Mucosa of descending colon (tissue), 3 donors: ENCODE measurements at places on chromosomes 16 and 17. TPM values are rescaled to one million over a fixed set of nuclear protein-coding genes. Genes with fewer than 3 reads are reported as not detected.

The ELMO3 gene
- 25.4 TPM for total RNA-seq

The SMPD3 gene
- total RNA-seq: 62.3 TPM

The EPX gene
- not detected for total RNA-seq

The SLC16A6 gene
- total RNA-seq: 0.34 TPM

The DNAH17 gene
- 0.17 TPM for total RNA-seq

The SEPTIN12 gene
- total RNA-seq: 1.1 TPM

The TNFRSF13B gene
- 1.4 TPM for total RNA-seq

The PIK3R6 gene
- total RNA-seq: 1.9 TPM

The HEATR9 gene
- total RNA-seq: not detected

The RNFT1 gene
- 32.3 TPM for total RNA-seq

The KRT33A gene
- not detected for total RNA-seq

The CMTM2 gene
- not detected for total RNA-seq

The SPATA32 gene
- 0.22 TPM for total RNA-seq

The UBALD2 gene
- 46.6 TPM for total RNA-seq

The HCRT gene
- total RNA-seq: not detected

The OTOA gene
- 0.36 TPM for total RNA-seq

The ERN1 gene
- 27.1 TPM for total RNA-seq

The OR3A2 gene
- 1.3 TPM for total RNA-seq

The ZFP3 gene
- total RNA-seq: 10.8 TPM

The SPIRE2 gene
- total RNA-seq: 84.2 TPM

The HS3ST3B1 gene
- total RNA-seq: 1.5 TPM

The ERN2 gene
- 154 TPM for total RNA-seq

The LCMT1 gene
- total RNA-seq: 55.7 TPM

The HOXB8 gene
- 4.2 TPM for total RNA-seq

The CA5A gene
- total RNA-seq: 0.05 TPM

The OTOP2 gene
- 15.3 TPM for total RNA-seq

The TCAP gene
- total RNA-seq: 1.5 TPM

The CD300LB gene
- total RNA-seq: 0.27 TPM

The TEKT5 gene
- total RNA-seq: 0.46 TPM

The GCGR gene
- total RNA-seq: 0.98 TPM

The C1QTNF8 gene
- not detected for total RNA-seq

The PABPN1L gene
- total RNA-seq: not detected

The PDE6G gene
- total RNA-seq: not detected

The AIPL1 gene
- total RNA-seq: not detected

The GNG13 gene
- 0.31 TPM for total RNA-seq

The CIBAR2 gene
- total RNA-seq: not detected

The SMARCE1 gene
- 72.0 TPM for total RNA-seq

The CFAP97D1 gene
- total RNA-seq: not detected

The CHD9NB gene
- total RNA-seq: 5.3 TPM

The MMP25 gene
- 0.69 TPM for total RNA-seq

The DRC7 gene
- not detected for total RNA-seq

The WNT3 gene
- total RNA-seq: 0.41 TPM

The SOST gene
- not detected for total RNA-seq

The MYH13 gene
- not detected for total RNA-seq

The HOXB7 gene
- 29.1 TPM for total RNA-seq

The GPR142 gene
- total RNA-seq: not detected

The KRT25 gene
- not detected for total RNA-seq

The MLKL gene
- 18.0 TPM for total RNA-seq

The EME1 gene
- 0.76 TPM for total RNA-seq

The MT1A gene
- total RNA-seq: 9.7 TPM

The NOMO2 gene
- total RNA-seq: 61.3 TPM

The TGFB1I1 gene
- 26.1 TPM for total RNA-seq

The RAB26 gene
- total RNA-seq: 15.7 TPM

The NAT9 gene
- 35.8 TPM for total RNA-seq
